Muscle of back (tissue), 13 donors: ENCODE measurements at places on chromosomes 3 and 15.
A peak's percentile ranks its signal among the peaks of the same experiment; 100 is the strongest.

DNA sequence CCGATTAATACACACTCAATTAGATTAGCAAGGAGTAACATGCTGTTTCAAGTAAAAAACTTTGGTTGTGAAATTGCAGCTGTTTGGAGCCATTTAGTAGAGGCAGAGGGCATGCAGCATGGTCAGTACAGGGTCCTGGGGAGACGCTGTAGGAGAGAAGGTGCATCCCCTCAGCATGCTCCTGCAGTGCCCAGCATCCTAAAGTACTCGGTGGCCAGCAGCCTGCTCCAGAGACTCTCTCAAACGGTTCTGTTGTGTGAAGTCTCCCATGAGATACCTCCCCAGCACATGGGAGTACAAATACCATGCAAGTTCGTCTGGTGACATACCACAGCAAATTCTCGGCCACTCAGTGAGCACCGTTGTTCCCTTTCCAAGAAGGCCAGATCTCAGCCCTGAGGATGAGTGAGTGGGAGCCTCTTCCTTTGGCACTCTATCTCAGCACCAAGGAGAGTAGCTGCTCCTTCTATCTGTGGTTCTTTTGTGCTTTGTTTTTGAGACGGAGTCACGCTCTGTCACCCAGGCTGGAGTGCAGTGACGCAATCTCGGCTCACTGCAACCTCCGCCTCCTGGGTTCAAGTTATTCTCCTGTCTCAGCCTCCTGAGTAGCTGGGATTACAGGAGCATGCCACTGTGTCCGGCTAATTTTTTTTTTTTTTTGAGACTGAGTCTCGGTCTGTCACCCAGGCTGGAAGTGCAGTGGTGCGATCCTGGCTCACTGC lies 72.7 kb downstream of the TJP1 start:
- no peak for DNase-seq

DNA sequence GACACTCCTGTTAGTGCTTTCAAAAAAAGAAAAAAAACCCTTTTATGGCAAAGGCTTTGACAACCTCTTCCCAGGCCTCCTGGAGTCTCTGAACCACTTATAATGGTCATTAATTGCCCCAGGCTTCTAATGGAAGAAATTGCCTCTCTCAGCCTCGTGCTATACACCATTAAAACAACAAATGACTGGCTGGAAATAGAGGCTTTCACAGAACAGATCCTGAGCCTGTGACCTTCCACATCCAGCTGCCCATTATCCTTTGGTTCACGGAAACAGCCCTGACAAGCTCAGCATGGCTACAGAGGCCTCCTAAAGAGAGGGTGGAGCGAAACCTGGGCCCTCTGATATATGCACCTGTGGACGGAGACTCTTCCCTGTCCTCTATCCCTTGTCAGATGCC lies 26.8 kb upstream of the MKRN3 start:
- DNase-seq = no peak

DNA sequence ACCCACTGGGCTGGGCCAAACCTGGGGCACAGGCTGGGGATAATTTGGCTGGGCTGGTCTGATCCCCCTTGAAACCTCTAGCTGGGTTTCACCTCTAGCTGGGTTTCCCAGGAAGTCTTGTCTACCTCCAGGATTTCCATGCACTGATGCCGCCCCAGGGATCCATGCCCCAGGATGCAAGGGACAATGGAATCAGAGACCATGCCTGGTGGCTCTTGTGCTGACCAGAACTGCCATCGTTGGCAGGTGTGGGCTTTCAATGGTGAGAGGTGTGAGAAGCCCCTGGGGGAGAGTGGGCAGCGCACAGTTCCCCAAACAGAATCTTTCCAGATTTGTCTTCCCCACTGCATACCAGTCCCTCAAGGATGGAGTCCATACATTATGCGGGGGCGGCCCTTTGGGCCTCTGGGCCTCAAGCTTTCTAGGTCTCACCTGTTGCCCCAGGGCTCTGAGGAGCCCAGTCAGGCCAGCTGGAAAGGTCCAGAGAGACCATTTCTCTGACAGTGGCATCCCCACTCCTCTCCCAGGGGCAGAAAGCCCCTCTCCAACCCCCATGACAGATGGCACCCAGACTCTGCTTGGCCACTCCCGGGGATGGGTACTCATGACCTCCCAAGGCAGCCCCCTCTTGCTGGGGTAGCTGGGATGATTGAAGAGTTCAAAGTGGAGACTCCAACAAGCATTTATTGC lies 35.4 kb downstream of the EPHB3 start:
- no peak for DNase-seq

- DNase-seq = no peak
These were observed 103.1 kb downstream of the KLHL25 start for GRCh38 chr15:85691350-85692240.

GRCh38 chr3:126501736-126502135 lies 15.8 kb downstream of the UROC1 start:
- DNase-seq = no peak

DNA sequence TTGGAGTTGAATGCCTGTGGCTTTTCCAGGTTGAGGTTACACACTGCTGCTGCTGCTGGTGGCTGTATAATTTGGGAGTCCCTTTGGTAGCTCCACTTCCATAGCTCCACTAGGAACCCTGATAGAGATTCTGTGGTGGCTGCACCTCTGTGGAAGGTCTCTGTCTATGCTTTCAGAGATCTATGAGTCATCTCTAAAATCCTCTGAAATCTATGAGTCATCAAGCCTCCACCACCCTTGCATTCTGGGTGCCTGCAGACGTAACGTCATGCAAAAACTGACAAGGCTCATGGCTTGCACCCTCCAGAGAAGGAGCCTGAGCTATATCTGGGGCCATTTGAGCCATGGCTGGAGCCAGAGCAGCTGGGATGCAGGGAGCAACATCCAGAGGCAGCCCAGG lies 1037.0 kb upstream of the CFAP20DC start:
- peak; percentile 13 for DNase-seq

DNA sequence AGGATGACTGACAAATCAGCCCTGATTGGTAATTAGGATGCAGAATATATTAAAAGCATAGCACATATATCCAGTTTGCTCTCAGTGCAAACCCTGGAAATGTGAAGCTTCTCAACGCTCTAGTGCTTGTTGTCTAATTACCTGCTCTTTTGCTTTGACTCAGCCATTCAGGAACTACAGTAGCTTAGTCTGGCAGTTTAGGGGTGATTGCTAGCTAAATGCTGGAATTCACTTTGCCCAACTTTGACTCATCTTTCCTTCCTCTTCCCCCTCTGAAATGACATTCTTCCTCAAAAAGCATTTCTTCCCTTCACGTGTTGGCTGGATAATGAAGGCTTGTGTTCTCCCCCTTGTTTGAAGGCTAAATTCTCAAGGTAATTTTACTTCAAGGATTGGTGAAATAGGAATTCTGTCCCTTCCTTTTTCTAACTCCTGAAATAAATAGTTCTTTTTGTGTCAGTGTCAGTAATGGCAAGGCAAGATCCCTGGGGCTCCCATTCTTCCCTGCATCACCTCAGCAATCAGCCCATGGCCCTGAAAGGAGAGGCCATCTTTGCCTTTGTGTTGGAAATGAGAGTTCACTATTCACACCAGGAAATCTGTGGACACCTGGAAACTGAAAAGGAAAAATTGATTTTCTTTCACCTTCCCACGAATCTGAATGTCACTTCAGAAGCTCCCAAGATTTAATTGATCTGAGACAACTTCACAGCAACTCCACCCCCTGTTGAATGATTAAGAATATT lies 103.6 kb downstream of the ECT2 start:
- DNase-seq = no peak

GRCh38 chr3:81485444-81485865 lies 276.0 kb downstream of the GBE1 start:
- peak; percentile 84 for DNase-seq

DNA sequence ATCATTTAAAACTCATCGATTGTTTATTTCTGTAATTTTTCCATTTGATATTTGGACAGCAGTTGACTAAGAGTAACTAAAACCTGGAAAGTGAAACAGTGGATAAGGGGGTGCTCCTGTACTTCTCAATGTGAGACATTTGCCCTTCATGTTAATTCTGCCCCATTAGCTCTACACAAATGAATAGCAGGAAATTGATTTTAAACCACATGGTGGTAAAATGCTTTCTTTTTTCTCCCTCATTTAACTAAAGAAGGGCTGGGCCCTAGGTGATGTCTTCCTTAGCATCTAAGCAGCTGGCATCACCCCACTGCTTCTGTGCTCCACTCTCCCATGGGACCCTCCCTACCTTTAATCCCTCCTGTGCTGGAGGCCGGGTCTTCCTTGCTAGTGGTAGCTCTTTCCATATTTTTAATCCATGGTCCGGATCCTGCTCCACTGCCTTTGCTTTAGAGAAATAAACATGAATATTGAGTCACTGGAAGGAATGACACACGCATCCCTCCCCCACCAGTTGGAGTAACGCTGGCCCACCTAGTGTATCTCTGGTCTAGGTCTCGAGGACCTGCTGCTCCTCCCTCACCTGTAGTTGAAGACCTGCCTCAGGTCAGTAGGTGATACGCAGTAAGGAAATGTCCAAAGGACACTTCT lies 30.2 kb upstream of the LAMP3 start:
- no peak for DNase-seq

DNA sequence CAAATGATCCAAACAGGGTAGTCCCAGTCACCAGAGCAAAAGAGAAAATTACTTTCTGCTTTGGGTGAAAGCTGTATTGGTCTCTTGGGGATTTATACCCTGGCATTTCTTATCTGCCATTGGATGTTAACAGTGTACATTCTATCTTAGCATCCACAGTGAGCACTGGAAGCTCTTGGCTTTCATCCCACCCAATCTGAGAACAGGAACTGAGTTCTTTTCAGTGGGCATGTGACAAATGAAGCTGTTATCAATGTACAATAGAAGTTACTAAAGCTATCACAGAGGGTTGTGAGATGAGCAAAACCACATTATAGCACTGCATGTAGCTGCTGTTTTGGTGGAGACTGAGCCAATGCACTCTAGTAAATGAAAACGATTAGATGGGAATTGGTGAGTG lies 300.7 kb downstream of the TUSC7 start:
- DNase-seq = no peak

- peak; percentile 38 for DNase-seq
These were observed 31.8 kb downstream of the IQGAP1 start for GRCh38 chr15:90419738-90420406.

DNA sequence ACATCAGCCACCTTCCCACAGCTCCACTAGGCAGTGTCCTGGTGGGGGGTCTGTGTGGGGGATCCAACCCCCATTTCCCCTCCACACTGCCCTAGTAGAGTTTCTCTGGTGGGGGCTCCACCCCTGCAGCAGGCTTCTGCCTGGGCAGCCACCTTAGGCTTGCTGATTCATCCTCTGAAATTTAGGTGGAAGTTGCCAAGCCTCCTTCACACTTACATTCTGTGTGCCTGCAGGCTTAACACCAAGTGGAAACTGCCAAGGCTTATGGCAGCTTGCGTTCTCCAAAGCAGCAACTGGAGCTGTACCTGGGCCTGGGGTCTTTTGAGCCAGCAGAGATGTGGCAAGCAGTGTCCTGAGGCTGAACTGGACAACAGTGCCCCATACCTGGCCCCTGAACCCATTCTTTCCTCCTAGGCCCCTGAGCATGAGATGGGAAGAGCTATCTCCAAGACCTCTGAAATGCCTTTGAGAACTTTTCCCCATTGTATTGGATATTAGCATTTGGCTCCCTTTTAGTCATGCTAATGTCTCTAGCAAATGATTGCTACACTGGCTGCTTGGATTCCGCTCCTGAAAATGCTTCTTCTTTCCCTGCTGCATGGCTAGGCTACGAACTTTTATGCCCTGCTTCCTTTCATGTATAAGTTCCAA lies 32.5 kb downstream of the CPN2 start:
- no peak for DNase-seq
